T-helper 2 cell (primary cell): ENCODE measurements at places on chromosomes 2 and 18.

DNA sequence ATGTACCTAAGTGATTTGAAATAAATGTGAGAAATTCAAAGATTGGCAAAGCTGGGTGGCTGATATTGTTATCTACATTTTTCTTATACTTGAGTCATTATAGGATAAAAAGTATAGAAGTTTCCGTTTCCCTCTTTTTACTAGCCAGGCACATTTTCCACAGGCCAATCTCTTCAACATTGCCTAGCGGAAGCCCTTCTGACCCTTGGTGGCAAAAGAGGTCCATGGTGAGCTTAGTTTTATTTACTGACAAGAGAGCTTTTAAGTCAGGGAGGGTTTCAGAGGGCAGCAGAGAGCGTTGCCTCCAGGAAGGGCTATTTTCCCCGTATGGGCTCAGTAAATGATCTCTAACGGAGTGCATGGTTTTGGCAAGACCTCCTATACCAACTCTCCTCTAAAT lies 15.1 kb upstream of the RHOB start:
- no peak for DNase-seq

GRCh38 chr2:211132573-211132972 lies 576.2 kb downstream of the CPS1 start:
- no peak for DNase-seq

- no peak for DNase-seq
Measured at GRCh38 chr2:181563101-181563692, 93.7 kb downstream of the CERKL start.

GRCh38 chr2:38876407-38876806 lies 631 bp downstream of the MORN2 start:
- DNase-seq: no peak

- no peak for DNase-seq
Measured at GRCh38 chr2:29936020-29936419, 14.6 kb upstream of the ALK start.
